ENCODE measurements at places on chromosomes 4 and X. TPM values are rescaled to one million over a fixed set of nuclear protein-coding genes. Genes with fewer than 3 reads are reported as not detected.

The FGB gene
- total RNA-seq: 0.64 TPM

GRCh38 chrX:50579955-50580354, 109.3 kb upstream of the DGKK start:
- H3K36me3 ChIP-seq: no peaks in the 10 kb centered on the region
- DNase-seq: no peak
- no peaks in the 10 kb centered on the region for H3K27me3 ChIP-seq
- H3K4me3 ChIP-seq: no peak overlapping the region
- no peaks in the 10 kb centered on the region for H3K4me1 ChIP-seq

DNA sequence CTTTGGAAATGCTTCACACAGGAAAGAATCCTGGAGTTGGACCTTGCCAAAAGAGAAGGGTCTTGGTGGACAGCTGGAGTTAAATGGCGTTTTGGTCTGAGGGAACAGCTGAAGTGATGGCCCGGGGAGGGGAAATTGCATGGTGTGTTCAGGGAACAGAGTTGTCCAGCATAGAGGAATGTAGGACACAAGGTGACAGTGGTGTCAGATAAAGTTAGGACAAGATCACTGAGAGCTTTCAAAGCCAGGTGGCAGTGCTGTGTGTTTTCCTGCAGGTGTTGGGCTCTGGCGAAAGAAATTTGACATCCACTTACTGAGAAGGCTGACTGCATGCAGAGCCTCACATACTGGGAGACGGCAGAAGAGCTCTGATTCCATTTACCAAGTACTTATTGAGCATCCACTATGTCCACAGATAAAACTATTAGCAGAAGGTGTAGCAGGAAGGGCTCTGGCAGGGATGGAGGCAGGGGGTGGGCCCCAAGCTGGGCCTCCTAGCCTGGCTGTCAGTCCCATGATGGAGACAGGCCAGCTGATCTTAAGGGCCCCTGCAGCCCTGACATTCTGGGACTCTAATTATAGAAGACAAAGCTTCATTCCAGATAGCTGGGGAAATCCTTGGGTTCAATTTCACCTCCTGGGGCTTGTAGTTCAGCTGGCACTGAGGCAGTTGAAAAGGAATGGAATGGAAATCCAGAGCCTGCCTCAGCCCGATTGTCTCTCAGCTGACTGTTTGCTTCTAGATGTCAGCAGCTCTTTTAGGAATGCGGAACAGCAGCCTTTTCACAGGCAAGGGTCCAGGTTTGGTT, 150.2 kb upstream of the MAMLD1 start:
- DNase-seq: no peak
- no peak overlapping the region for H3K27ac ChIP-seq

DNA sequence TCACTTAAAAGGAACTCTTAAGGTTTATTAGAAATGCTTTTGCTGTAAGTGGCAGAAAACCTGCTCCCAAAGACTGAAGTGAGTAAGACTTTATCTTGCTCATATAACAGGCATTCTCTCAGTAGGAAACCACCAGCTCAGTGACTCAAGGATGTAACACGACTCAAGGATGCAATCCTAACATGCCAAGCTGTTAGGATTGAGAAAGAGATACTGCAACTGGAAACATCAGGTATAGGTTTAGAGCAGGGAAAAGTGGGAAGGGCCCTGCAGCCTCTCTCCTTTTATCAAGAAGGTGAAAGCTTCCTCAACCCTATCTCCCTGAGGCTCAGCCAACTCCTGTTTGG, 11.9 kb upstream of the SLC9A7 start:
- H3K27me3 ChIP-seq: no peaks in the 10 kb centered on the region
- no peak overlapping the region for H3K4me3 ChIP-seq
- no peaks in the 10 kb centered on the region for H3K36me3 ChIP-seq
- DNase-seq: no peak

- H3K27me3 ChIP-seq: no peaks in the 10 kb centered on the region
- H3K4me3 ChIP-seq: no peak overlapping the region
- no peaks in the 10 kb centered on the region for H3K36me3 ChIP-seq
Observed at GRCh38 chrX:74286950-74287740, 16.8 kb upstream of the ZCCHC13 start.

DNA sequence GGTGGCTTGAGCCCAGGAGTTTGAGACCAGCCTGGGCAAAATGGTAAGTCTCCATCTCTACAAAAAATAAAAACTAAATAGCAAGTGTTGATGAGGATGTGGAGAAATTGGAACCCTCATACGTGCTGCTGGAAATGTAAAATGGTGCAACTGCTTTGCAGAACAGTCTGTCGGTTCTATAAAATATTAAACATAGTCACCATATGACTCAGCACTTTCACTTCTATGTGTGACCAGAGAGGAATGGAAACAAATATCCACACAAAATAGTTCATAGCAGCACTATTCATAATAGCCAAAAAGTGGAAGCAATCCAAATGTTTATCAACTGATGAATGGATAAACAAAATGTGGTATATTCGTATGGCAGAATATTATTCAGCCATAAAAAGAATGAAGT, 60.8 kb upstream of the FMR1 start:
- H3K4me1 ChIP-seq: peaks cover 33% of the 10 kb centered on the region
- no peak for DNase-seq
- H3K4me3 ChIP-seq: no peak overlapping the region
- H3K27me3 ChIP-seq: no peaks in the 10 kb centered on the region

GRCh38 chrX:19955306-19955705, 35.6 kb downstream of the BCLAF3 start:
- H3K27ac ChIP-seq: no peak overlapping the region
- H3K4me1 ChIP-seq: no peaks in the 10 kb centered on the region
- no peak for DNase-seq
- no peak overlapping the region for H3K4me3 ChIP-seq
- no peaks in the 10 kb centered on the region for H3K27me3 ChIP-seq

DNA sequence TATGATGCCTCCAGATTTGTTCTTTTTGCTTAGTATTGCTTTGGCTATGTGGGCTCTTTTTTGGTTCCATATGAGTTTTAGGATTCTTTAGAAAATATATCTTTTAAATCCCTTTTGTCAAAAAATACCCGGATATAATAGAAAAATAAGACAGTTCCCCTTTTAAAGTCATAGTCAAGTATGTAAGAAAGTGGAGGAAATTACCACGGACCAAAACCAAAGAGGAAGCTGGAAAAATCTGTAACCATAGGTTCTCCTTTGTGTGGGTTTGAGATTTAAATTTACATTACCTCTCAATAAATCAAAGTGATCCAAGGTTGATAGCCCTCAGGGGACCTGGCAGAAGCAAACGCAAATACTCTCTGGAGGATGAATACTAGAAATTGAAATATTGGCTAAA, 58.3 kb upstream of the PACRGL start:
- no peaks in the 10 kb centered on the region for H3K36me3 ChIP-seq
- peaks cover 14% of the 10 kb centered on the region for H3K4me1 ChIP-seq
- DNase-seq: no peak
- H3K4me3 ChIP-seq: no peak overlapping the region
- H3K27ac ChIP-seq: no peak overlapping the region

The HSPA4L gene
- total RNA-seq: 5.2 TPM

The GPR143 gene
- 7.3 TPM for total RNA-seq

GRCh38 chr4:95058991-95059390, 301.2 kb downstream of the BMPR1B start:
- no peak overlapping the region for H3K4me3 ChIP-seq
- no peaks in the 10 kb centered on the region for H3K27me3 ChIP-seq
- no peaks in the 10 kb centered on the region for H3K36me3 ChIP-seq

Measured in mesothelial cell of epicardium (in vitro differentiated cells).